ENCODE measurements at places on chromosomes 1 and 21. TPM values are rescaled to one million over a fixed set of nuclear protein-coding genes. Genes with fewer than 3 reads are reported as not detected.

DNA sequence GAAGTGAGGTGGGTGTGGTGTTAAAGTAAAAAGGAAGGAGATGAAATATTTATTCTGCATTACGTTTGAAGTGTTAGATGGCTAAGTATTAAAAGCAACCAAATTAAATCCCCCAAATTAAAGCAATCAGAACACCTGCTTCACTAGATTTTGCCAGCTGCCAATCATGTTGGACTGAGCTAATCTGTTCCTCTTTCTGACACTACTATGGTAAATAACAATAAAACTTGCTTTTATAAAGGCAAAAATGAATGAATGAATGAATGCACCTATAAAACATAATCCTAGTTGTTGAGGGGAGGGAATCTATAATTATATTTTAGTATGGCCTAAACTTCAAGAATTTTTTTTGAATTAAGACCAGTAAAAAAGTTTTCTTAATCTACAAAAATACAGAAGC lies 51.0 kb downstream of the RAB3GAP2 start:
- H3K27ac ChIP-seq = no peak overlapping the region
- H3K4me3 ChIP-seq = no peak overlapping the region
- no peaks in the 10 kb centered on the region for H3K27me3 ChIP-seq
- peaks cover 5% of the 10 kb centered on the region for H3K4me1 ChIP-seq
- no peaks in the 10 kb centered on the region for H3K36me3 ChIP-seq

- no peak overlapping the region for H3K27ac ChIP-seq
- DNase-seq = no peak
- peaks cover 8% of the 10 kb centered on the region for H3K27me3 ChIP-seq
- H3K36me3 ChIP-seq = no peaks in the 10 kb centered on the region
- peaks cover 17% of the 10 kb centered on the region for H3K4me1 ChIP-seq
Observed at GRCh38 chr1:8281843-8282509, 35.9 kb upstream of the SLC45A1 start.

CLCC1 gene
- total RNA-seq = 47.9 TPM

- peak overlapping the region; percentile 78 for H3K4me3 ChIP-seq
- H3K36me3 ChIP-seq = peaks cover 33% of the 10 kb centered on the region
- H3K27ac ChIP-seq = peak overlapping the region; percentile 91
- no peak for DNase-seq
Observed at GRCh38 chr1:59732214-59732955, 82.4 kb upstream of the HOOK1 start.

DNA sequence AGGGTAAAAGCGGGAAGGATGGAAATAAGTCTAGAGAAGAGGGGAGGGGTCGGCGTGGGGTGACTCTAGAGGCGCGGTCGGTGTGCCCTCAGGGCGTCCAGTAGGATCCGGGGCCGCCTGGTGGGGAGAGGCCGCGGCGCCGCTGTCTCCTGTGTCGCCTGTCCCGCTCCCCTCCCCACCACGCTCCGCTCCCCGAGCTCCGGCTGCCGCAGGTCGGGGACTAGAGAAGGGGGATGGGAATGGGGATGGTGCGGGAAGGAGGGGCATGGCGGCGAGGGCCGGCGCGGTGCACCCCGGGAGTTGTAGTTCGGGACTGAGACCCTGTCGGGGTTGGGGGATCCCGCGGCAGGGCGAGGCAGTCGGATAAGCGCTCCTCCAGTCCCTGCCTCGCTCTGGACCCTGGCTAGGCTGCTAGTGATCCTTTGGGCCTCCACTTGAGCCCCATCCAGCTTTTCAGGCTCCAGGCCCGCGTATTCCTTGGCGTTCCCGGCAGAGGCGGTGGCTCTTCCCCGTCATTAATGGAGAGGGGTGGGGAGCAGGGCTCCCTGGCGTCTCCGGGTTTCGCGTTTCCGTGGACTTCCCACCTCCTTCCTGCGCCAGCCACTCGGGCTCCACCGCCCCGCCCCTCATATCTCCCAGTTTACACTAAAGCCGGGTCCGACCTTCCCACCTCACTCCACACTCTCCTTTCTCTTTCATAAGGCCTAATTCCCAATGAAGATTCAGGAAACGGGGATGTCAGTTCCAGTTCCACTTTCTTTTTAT lies at the start of gene ENTREP3:
Gene ENTREP3, minus strand, starts transcription at position 241 of the 765 bp plus-strand sequence. CDS start 606 bp downstream, outside the sequence.
- H3K4me1 ChIP-seq = peaks cover 52% of the 10 kb centered on the region
- peaks cover 12% of the 10 kb centered on the region for H3K36me3 ChIP-seq
- H3K27ac ChIP-seq = peak within 1 kb of the TSS; percentile 91
- peak within 1 kb of the TSS; percentile 90 for H3K4me3 ChIP-seq

DNA sequence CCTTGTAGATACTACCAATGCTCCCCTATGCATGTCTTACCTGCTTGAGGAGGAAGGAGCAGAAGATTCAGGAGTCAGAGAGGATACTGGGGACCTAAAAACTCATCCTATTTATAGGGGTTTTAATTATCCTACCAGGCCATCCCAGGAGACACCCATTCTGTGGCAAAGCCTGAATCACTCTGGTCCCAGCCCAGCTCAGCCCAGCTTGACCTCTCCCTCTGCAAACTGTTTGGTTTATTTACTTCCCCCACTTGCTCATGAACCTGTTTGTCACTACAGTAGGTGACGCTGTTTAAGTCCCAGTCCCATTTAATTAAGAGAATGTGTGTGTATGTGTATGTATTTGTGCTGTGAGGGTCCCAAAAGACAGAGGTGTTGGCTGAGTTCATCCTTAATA lies at the start of gene RPTN:
Gene RPTN, minus strand, starts transcription at position 85 of the 400 bp plus-strand sequence. CDS start 1,339 bp downstream, outside the sequence.
- H3K27ac ChIP-seq = no peak within 1 kb of the TSS
- H3K36me3 ChIP-seq = no peaks in the 10 kb centered on the region
- peaks cover 12% of the 10 kb centered on the region for H3K27me3 ChIP-seq
- no peak for DNase-seq
- H3K4me1 ChIP-seq = peaks cover 14% of the 10 kb centered on the region

DNA sequence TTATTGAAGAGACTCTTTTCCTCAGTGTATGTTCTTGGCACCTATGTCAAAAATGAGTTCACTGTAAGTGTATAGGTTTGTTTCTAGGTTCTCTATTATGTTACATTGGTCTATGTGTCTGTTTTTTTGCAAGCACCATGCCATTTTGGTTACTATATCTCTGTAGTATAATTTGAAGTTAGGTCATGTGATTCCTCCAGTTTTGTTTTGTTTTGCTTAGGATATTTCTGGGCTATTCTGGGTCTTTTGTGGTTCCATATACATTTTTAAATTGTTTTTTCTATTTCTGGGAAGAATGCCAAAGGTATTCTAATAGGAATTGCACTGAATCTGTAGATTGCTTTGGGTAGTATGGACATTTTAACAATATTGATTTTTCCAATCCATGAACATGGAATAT lies 13.2 kb downstream of the TMED5 start:
- H3K27me3 ChIP-seq = no peaks in the 10 kb centered on the region
- H3K4me1 ChIP-seq = peaks cover 19% of the 10 kb centered on the region
- H3K27ac ChIP-seq = no peak overlapping the region
- no peak overlapping the region for H3K4me3 ChIP-seq
- no peak for DNase-seq

DNA sequence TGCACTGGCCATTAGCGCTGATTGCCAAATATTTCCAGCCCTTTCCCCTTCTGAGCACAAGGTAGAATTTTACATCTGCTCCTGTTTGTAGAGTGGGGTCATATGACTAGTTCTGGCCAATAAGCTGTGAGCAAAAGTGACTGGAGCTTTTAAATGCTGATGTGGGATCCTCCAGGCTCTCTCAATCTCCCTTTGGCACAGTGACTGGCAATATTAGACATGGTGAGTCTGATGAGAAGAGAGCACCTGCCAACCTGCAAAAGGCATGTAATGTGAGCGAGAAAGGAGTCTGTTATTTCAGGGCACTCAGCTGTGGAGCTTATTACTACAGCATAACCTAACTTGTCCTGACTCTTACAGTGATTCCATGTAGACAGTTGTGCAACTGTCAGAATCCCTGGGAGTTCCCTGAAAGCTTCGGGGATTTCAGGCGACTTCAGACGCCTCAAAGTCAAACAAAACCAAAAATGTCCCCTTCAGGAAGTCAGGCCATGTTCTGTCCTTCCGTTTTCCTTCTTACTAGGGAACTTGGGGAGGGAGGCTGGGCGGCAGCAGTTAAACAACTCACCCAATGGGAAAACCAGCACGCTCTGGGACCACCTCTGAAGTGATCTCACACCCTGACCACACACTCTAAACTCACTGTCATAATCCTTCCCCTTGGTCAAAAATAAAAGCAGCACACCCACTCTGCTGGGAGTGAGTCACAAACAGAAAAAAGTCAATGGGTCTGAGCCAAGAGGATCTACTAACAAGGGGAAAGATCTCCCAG lies 3.6 kb upstream of the RASSF5 start:
- DNase-seq = peak; percentile 98
- H3K36me3 ChIP-seq = no peaks in the 10 kb centered on the region

DNA sequence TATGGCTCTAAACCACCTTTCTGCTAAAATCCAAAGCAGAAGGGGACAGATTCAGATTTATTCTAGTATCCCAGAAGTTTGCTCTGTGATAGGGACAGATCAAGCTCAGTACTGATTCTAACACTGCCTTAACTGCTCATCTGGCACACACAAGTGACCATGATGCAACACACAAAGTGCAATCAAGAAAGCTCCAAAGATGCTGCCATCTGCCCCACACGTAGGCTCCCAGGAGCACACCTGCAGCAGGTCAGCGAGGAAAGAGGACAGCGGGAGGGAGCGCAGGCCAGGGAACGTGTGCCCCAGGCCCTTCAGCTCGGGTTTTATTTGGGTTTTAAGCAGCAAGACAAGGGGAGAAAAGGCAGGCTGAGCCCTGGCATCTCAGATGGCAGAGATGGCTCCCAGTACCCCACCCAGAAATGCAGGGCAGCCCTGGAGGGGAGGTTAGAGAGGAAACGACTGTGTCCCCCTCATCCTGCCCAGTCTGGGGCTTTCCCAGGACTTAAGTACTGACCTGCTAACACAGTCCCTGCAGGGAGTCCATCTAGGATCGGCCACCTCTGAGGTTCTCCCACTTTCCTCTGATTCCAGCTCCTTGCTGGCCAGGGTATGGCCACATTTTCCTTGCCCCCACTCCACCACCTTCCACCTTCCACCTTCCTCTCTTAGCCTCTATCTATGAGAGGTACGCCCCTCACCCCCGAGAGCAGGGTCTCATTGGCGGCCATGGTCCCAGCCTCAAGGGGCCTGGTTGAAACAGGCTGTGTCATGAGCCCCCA lies 1.2 kb downstream of the TRIM11 start:
- H3K4me3 ChIP-seq = peak overlapping the region; percentile 94
- DNase-seq = no peak
- peaks cover 32% of the 10 kb centered on the region for H3K4me1 ChIP-seq
- H3K36me3 ChIP-seq = 0 out of 2 replicates have a peak, but pooled peaks cover 12% of the 10 kb centered on the region
- H3K27ac ChIP-seq = peak overlapping the region; percentile 84

DNA sequence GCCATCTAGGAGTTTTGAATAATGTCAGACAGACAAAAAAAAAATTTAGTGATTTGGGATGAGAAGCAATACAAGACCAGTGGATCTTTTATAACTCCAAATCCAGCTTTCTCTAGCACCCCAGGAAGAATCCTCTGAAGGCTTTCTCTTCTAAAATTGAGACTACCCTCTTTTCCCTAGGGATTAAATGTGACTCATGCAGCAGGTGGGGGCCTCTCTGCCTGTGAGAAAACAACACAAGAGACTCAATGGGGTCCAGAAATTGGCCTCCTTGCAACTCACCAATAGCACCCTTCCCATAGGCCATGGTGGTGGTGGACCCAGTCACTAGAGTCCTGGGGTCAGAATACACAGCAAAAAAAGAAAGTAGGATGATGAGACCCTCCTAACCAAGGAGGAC lies 120.3 kb upstream of the ATP1A1 start:
- no peaks in the 10 kb centered on the region for H3K4me1 ChIP-seq
- DNase-seq = no peak
- H3K4me3 ChIP-seq = no peak overlapping the region
- peaks cover 18% of the 10 kb centered on the region for H3K27me3 ChIP-seq

TRIM45 gene
- total RNA-seq = 4.2 TPM

DNA sequence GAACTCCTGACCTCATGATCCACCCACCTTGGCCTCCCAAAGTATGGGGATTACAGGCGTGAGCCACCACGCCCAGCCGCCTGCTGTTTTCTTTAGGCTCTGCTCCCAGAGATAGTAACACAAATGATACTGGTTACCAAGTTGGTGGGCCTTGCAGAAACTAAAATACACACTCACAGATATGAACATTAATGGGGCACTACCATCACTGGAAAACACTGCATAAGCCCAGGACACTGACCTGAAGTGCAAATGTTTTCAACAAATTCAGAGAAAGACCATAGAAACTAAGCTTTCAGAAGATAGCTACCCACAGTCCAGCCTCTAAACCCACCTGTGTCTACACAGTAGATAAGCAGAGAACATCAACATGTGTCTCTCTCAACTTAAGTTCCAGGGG lies 180.5 kb downstream of the FCRL5 start:
- H3K36me3 ChIP-seq = no peaks in the 10 kb centered on the region
- H3K4me1 ChIP-seq = peaks cover 26% of the 10 kb centered on the region
- H3K4me3 ChIP-seq = no peak overlapping the region
- no peak for DNase-seq
- no peak overlapping the region for H3K27ac ChIP-seq
- peaks cover 14% of the 10 kb centered on the region for H3K27me3 ChIP-seq

DNA sequence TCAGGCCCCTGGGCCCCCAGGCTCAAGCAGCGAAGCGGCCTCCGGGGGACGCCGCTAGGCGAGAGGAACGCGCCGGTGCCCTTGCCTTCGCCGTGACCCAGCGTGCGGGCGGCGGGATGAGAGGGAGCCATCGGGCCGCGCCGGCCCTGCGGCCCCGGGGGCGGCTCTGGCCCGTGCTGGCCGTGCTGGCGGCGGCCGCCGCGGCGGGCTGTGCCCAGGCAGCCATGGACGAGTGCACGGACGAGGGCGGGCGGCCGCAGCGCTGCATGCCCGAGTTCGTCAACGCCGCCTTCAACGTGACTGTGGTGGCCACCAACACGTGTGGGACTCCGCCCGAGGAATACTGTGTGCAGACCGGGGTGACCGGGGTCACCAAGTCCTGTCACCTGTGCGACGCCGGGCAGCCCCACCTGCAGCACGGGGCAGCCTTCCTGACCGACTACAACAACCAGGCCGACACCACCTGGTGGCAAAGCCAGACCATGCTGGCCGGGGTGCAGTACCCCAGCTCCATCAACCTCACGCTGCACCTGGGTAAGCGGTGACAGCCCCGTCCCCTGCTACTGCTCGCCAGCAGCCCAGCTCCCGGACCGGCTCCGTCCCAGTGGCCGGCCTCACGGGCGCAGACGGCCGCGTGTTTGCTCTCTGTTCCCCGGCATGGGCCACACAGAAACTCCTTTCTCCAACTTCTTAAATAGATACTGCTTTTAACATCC lies 539 bp downstream of the LAMC1 start:
- H3K27ac ChIP-seq = peak overlapping the region; percentile 97
- DNase-seq = peak; percentile 43
- H3K36me3 ChIP-seq = peaks cover 50% of the 10 kb centered on the region
- H3K27me3 ChIP-seq = peaks cover 2% of the 10 kb centered on the region
- H3K4me1 ChIP-seq = peaks cover 38% of the 10 kb centered on the region

DNA sequence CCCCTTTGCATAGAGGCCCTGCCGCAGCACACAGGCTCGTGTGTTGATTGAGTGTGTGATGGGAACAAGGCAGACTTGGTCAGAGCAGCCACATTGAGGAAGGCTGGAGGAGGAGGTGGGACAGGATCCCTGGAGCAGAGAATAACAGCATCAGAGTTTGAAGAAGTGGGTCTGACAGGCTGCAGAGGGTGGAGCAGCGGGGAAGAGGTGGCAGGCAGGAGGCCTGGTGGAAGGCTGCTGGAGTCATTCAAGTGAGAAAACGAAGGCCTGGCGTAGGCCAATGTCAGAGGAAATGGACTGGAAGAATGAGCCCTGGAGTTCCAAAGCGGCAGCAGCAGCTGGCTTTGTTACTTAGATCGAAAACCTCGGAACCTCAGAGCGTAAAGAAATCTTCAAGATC lies 115.0 kb upstream of the GRIK3 start:
- H3K27me3 ChIP-seq = peaks cover 5% of the 10 kb centered on the region
- no peaks in the 10 kb centered on the region for H3K4me1 ChIP-seq
- no peaks in the 10 kb centered on the region for H3K36me3 ChIP-seq
- H3K4me3 ChIP-seq = no peak overlapping the region

LMOD1 gene
- 18.1 TPM for total RNA-seq

- peaks cover 27% of the 10 kb centered on the region for H3K4me1 ChIP-seq
- H3K27ac ChIP-seq = no peak overlapping the region
- no peaks in the 10 kb centered on the region for H3K27me3 ChIP-seq
Observed at GRCh38 chr1:91682882-91683597, 182.4 kb downstream of the CDC7 start.

TPTE gene
- total RNA-seq = not detected

Measured in HFFc6 (cell line).